Transverse colon (tissue), 4 donors: ENCODE measurements at places on chromosomes 3 and 15. TPM values are rescaled to one million over a fixed set of nuclear protein-coding genes. Genes with fewer than 3 reads are reported as not detected.

DNA sequence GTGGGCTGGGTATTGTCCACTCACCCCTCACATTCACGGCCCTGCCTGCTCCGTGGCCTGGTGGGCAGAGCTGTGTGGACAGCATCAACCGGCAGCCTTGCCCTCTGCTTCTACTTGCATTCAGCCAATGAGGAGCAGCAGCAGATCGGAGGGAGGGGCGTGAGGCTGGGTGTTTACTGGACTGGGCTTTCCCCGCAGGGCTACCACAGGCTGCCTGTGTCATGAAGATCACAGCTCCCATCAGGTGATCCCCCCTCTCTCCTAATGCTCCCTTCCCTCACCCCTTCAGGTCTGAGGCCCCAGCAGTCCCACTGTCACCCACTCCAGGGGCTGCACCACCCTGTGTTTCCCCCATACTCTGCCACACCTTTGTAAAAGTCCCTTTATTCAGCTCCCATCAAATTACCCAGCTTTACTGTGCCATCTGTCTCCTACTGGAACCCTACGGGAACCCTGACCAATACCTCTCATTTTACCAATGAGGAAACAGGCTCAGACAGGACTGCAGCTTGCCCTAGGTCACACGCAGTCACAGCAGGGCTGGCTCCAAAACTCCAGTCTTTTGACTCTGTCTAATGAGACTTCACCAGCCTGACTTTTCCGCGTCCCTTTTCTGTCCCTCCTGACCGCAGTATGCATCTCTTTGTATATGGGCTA lies 81.1 kb downstream of the MEGF11 start:
- H3K27ac ChIP-seq = no peak overlapping the region
- H3K36me3 ChIP-seq = no peaks in the 10 kb centered on the region
- no peak overlapping the region for H3K4me3 ChIP-seq
- no peak for DNase-seq
- peaks cover 8% of the 10 kb centered on the region for H3K27me3 ChIP-seq
- H3K4me1 ChIP-seq = no peaks in the 10 kb centered on the region

GRCh38 chr15:87764461-87765240 lies 491.9 kb downstream of the NTRK3 start:
- H3K36me3 ChIP-seq = no peaks in the 10 kb centered on the region
- H3K27me3 ChIP-seq = no peaks in the 10 kb centered on the region
- H3K4me3 ChIP-seq = no peak overlapping the region
- no peak overlapping the region for H3K27ac ChIP-seq
- no peaks in the 10 kb centered on the region for H3K4me1 ChIP-seq

- DNase-seq = no peak
- no peaks in the 10 kb centered on the region for H3K36me3 ChIP-seq
- H3K27me3 ChIP-seq = peaks cover 4% of the 10 kb centered on the region
- H3K4me1 ChIP-seq = peaks cover 3% of the 10 kb centered on the region
- peak overlapping the region; percentile 36 for H3K27ac ChIP-seq
- no peak overlapping the region for H3K4me3 ChIP-seq
Observed at GRCh38 chr15:37124331-37124730, 24.0 kb upstream of the MEIS2 start.

- H3K27ac ChIP-seq = no peak overlapping the region
- no peak for DNase-seq
- H3K36me3 ChIP-seq = no peaks in the 10 kb centered on the region
- H3K27me3 ChIP-seq = no peaks in the 10 kb centered on the region
Observed at GRCh38 chr3:81308306-81308705, 453.1 kb downstream of the GBE1 start.

- H3K4me1 ChIP-seq = peaks cover 21% of the 10 kb centered on the region
- no peak overlapping the region for H3K4me3 ChIP-seq
- no peaks in the 10 kb centered on the region for H3K27me3 ChIP-seq
- no peaks in the 10 kb centered on the region for H3K36me3 ChIP-seq
- no peak overlapping the region for H3K27ac ChIP-seq
Observed at GRCh38 chr3:4591669-4592068, 98.5 kb downstream of the ITPR1 start.

CERS3 gene
- total RNA-seq = not detected

GRCh38 chr3:126888186-126888760 lies 94.6 kb upstream of the PLXNA1 start:
- no peak overlapping the region for H3K4me3 ChIP-seq
- DNase-seq = no peak
- H3K27me3 ChIP-seq = no peaks in the 10 kb centered on the region
- H3K4me1 ChIP-seq = peaks cover 3% of the 10 kb centered on the region

CCNB2 gene
- total RNA-seq = 1.9 TPM

GRCh38 chr15:47422881-47423665 lies 294.2 kb upstream of the SEMA6D start:
- H3K27ac ChIP-seq = no peak overlapping the region
- peaks cover 4% of the 10 kb centered on the region for H3K4me1 ChIP-seq
- no peaks in the 10 kb centered on the region for H3K36me3 ChIP-seq
- H3K4me3 ChIP-seq = no peak overlapping the region

DNA sequence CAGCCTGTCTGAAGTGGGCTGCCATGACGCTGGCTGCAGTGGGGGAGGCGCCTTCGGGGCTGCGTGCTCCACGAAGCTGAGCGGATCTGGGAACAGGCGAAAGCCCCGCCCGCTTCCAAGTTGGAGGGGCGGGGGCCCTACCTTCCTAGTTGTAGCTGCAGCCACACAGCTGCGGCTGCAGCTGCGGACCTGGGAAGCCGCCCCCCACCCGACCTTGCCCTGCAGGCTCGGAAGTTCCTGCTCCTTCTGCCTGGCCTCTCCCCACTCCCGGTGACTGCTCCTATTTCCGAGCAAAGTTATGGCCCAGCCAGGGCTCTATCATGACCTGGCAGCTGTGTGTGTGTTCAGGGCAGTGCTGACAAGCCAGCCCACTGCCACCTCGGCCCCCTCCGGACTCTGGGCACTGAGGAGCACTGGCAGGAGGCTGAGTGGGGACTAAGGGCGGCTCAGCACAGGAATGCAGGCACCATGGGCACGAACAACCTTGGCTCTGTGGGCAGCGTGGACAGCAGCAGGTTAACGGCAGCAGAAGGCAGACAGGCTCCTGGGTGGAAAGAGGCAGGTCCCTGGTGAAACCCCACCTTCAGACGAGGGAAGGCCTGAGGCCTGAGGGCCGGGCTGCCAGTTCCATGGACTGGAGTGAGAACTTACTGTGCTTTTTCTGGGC lies 352.4 kb upstream of the TMCO5A start:
- DNase-seq = no peak
- no peaks in the 10 kb centered on the region for H3K36me3 ChIP-seq
- no peaks in the 10 kb centered on the region for H3K27me3 ChIP-seq

DNA sequence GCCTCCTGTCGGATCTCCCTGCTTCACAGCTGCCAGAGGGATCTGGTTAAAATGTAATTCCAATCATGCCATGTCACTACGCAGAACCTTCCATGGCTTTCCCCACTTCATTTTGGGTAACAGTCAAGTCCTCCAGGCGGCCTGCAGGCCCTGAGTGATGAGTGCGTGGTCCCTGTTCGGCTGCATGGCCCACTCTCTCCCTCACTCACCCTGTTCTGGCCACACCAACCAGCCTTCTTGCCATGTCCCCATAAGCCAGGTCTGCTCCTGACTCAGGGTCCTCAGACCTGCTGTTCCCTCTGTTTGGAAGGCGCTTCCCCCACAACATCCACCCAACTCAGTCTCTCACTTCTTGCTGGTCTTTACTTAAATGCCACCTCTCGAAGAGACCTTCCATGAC lies 41.6 kb upstream of the LINGO1 start:
- H3K27ac ChIP-seq = no peak overlapping the region
- no peaks in the 10 kb centered on the region for H3K36me3 ChIP-seq
- H3K27me3 ChIP-seq = peaks cover 32% of the 10 kb centered on the region
- H3K4me1 ChIP-seq = no peaks in the 10 kb centered on the region
- no peak overlapping the region for H3K4me3 ChIP-seq

DNA sequence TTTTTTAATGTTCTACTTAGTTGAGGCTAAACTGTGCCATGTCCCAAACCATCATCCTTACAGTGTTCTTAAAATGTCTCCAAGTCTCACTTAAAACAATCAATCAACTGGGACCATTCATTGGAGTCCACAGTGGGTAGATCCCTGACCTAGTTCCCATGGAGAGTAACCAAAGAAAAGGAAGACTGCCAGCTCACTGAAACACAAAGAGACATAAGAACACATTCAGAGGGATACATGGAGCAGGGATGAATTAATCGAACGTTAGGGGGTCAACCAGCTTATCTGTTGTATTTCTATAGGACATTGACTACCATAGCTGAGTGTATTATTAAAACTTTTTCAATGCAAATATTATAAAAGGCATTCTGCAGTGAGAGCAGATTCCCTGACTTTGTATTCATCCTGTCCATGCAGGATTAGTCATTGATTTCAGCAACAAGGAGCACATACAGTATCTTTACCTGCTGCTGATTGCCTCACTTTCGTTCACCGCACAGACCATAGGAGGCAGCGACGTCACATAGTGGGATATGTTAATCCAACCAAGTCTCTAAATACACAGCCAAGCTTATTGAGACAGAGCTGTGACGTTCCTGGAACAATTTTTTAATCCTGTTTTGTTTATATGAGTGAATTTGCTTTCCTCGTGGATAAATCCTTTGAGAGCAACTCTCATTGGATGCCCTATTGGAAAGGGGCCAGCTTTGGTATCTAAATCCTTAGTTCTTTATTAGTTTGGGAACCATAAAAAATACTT lies 364.9 kb upstream of the RBMS3 start:
- peak overlapping the region; percentile 6 for H3K4me3 ChIP-seq
- peak; percentile 10 for DNase-seq
- no peaks in the 10 kb centered on the region for H3K4me1 ChIP-seq
- H3K27ac ChIP-seq = peak overlapping the region; percentile 47
- no peaks in the 10 kb centered on the region for H3K27me3 ChIP-seq

PPP2R3A gene
- 36.7 TPM for total RNA-seq

SLC6A20 gene
- 0.32 TPM for total RNA-seq

HYAL1 gene
- total RNA-seq = 3.8 TPM

GRCh38 chr3:190265126-190265525 lies 57.1 kb downstream of the CLDN1 start:
- no peaks in the 10 kb centered on the region for H3K36me3 ChIP-seq
- no peaks in the 10 kb centered on the region for H3K27me3 ChIP-seq

DNA sequence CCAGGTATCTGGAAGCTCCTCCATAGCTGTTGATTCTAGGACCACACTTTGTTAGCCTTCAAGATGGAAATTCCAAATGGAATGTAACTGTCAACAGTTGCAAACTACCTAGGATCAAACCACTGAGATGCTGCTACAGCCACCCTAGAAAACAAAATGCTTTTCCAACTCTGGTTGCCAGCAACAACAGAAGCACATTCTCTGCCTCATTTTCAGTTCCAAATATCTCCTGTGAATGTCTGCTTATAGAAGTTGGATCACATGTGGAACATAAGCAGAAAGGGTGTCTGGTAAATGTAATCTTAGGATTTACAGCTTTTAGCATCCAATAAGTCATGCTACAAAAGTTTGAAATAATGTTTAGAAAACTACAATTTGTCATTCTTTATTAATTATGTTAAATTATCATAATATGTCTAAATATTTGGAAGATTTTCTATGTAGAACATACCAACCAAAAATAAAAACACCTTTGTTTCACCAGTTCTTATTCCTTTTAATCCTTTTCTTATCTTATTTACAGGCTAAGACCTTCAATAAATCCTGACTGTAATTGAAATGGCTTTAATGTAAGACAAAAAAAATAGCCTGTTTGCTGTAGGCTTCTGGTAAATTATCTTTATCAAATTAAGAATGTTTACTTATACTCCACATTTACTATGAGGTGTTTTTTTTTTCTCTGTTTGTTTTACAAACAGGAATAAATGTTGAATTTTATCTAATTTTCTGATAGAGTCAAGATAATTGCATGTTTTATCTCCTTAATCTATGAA lies 687.1 kb downstream of the IGSF11 start:
- H3K4me3 ChIP-seq = no peak overlapping the region
- no peaks in the 10 kb centered on the region for H3K27me3 ChIP-seq
- H3K27ac ChIP-seq = no peak overlapping the region
- H3K4me1 ChIP-seq = no peaks in the 10 kb centered on the region
- DNase-seq = no peak

TMEM212 gene
- not detected for total RNA-seq

AADAC gene
- total RNA-seq = 0.95 TPM

GRCh38 chr15:72306211-72306785 lies 13.7 kb downstream of the CELF6 start:
- no peaks in the 10 kb centered on the region for H3K36me3 ChIP-seq
- no peaks in the 10 kb centered on the region for H3K4me1 ChIP-seq
- H3K27ac ChIP-seq = no peak overlapping the region
- DNase-seq = no peak

B3GALNT1 gene
- 1.3 TPM for total RNA-seq

CD86 gene
- not detected for total RNA-seq

- H3K27ac ChIP-seq = peak overlapping the region; percentile 27
- no peak overlapping the region for H3K4me3 ChIP-seq
- peaks cover 9% of the 10 kb centered on the region for H3K36me3 ChIP-seq
- DNase-seq = no peak
Observed at GRCh38 chr3:141392897-141393734, 24.8 kb downstream of the ZBTB38 start.
